ENCODE measurements at places on chromosomes 7 and 10. TPM values are rescaled to one million over a fixed set of nuclear protein-coding genes. Genes with fewer than 3 reads are reported as not detected.

LRRC18 gene
- total RNA-seq: not detected

GRCh38 chr10:115883372-115883771 lies 389.6 kb downstream of the GFRA1 start:
- no peak for DNase-seq

SPDYE6 gene
- not detected for total RNA-seq

HOXA13 gene
- not detected for total RNA-seq

DNA sequence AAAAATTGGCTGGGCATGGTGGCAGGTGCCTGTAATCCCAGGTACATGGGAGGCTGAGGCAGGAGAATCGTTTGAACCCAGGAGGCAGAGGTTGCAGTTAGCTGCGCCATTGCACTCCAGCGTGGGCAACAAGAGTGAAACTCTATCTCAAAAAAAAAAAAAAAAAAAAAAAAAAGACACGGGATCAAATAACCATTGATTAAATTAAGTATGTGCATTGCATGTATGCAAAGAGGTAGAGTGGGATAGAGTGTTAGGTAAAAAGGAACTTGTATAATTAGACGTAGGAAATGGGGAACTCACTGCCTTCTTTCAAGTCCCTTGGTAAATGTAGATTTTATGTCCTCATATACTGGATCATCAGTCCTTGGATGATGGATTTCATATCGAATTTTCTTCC lies 13.1 kb downstream of the VCL start:
- no peak for DNase-seq

PRXL2A gene
- total RNA-seq: 23.3 TPM

OR2A7 gene
- total RNA-seq: 1.4 TPM

DNA sequence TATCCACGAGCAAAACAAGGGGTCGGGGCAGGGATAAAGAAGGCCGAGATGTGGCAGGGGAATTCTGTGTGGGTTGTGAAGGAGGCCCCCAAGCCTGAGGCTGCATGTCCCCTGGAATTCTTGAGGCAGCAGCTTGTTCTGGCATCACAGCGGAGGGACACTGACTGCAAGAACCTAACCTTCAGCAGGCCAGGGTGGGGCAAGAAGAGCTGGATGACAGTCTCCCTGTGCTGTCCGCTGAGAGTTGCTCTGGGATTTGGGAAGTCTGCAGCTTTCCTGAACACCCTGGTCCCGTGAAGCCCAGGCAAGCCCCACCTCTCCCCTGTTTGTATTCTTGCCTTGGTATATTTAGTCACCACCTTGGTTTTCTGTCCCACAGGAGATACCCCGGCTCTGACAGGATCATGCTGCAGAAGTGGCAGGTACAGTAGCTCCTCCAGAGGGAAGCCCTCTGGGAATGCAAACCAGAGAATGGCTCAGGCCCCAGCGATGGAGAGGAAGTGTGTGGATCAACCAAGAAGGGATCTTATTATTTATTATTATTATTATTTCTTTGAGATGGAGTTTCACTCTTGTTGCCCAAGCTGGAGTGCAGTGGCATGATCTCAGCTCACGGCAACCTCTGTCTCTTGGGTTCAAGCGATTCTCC lies 1.9 kb upstream of the LRRC18 start:
- no peak for DNase-seq

NXPH1 gene
- total RNA-seq: not detected

TMEM213 gene
- total RNA-seq: not detected

- DNase-seq: no peak
Observed at GRCh38 chr10:78964952-78965633, 103.7 kb upstream of the ZMIZ1 start.

TTYH3 gene
- total RNA-seq: 26.8 TPM

- DNase-seq: no peak
Observed at GRCh38 chr10:96743988-96744585, 23.8 kb upstream of the PIK3AP1 start.

DNA sequence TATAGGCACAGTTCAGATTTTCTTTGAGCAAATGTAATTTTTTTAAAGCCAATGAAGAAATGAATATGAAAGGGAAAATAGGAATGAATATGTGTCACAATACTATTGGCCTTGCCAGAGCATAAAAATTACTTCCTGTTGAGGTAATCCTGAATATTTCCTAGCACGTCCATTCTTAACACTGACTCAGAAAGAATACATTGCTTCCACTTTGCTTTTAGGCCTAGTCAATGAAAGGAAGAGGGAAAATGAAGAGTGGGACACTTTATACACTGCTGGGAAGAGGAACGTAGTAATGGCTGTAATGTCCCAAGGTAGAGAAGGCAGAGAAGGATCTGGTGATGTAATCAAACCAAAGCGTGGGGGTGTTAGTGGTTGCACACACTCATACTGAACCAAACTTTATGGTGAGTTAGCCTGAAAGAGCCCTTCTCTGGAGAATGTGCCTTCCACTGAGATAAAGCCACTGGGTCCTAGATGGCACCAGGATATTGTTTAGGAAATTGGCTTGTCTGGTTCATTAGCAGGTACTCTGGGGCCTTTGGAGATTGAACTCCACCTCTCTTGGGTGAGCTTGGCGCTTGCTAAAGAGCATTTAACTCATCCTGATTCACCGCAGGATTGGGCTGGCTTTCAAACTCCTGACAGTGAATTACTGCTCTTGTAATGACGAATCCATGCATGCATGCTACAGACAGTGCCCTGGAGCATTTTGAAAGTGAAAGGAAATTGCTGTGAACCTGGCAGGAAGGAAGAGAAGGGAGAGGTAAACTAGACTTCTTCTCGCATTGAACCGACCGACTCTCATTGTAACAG lies 254.9 kb downstream of the KIAA1217 start:
- peak; percentile 35 for DNase-seq

DNA sequence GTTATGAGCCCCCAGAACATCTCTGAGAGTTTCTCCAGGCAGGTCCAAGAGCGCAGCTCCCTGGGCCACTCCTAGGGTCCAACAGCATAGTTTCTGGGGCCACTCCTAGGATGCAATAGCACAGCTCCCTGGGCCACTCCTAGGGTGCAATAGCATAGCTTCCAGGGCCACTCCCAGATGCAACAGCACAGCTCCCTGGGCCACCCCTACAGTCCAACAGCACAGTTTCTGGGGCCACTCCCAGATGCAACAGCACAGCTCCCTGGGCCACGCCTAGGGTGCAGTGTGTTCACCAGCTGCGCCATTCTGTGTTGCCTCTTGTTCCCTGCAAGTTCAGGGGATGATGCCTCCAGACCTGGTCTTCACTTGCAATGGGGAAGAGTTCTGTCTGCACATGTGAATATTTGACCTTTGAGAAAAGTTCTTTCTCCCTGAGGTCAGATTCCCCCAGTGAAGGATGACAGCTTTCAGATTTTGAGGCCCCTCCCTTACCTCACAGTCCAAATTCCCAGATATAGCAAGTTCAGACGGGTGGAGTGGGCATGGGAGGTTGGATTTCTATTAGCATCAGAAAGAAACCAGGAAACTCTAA lies 43.0 kb upstream of the LEP start:
- no peak for DNase-seq

GRCh38 chr10:123301077-123301857 lies 147.1 kb downstream of the BUB3 start:
- no peak for DNase-seq

ANKRD61 gene
- total RNA-seq: 0.16 TPM

PLPP4 gene
- total RNA-seq: not detected

ZNF727 gene
- 0.58 TPM for total RNA-seq

All from activated naive CD8-positive, alpha-beta T cell treated with anti-CD3 and anti-CD28 coated beads for 36 hours (primary cell).